Stimulated activated CD8-positive, alpha-beta memory T cell treated with anti-CD3 and anti-CD28 coated beads, Interleukin-4, amount 100 ng/mL, for 1 hour (primary cell): ENCODE measurements at places on chromosomes 2 and 18.

DNA sequence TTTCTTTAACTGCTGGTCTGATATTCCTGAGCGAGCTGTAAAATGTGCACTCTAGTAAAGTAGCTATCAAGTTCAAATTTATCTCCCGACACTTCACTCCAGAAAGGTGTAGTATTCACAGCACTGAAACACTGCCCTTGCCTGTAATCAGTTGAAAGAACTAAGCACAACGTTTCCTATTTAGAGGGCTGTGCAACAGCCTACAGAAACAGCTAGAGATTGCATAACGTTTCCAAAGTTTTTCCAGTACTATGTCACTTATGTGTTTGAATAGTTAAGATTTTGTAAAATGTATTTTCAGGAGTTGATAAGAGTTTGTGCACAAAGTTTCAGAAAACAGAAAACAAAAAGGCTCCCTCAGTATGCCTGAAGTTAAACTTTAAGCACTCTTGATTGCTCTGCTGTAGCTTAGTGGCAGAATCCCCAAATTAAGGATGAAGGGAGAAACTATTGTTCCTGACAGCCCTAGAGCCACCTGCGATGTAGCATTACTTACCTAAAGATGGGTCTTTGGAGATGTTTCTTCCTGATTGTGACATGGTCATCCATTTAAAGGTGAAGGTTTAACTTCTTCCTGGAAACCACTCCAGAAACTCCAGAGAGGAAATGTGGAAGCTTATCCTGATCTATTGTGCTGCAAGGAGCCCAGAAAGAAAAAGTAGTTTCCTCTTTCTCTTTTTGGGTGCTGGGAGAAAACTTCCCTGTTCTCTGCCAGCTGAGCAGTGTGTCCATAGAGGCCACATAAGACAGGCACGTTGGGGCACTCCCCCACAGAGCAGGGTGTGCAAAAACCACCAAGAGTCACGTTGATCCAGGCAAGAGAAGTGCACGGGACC is 536 bp downstream of the PDE1A start:
- DNase-seq = no peak

GRCh38 chr2:82234283-82234874 is 1929.8 kb upstream of the LRRTM1 start:
- DNase-seq = no peak

DNA sequence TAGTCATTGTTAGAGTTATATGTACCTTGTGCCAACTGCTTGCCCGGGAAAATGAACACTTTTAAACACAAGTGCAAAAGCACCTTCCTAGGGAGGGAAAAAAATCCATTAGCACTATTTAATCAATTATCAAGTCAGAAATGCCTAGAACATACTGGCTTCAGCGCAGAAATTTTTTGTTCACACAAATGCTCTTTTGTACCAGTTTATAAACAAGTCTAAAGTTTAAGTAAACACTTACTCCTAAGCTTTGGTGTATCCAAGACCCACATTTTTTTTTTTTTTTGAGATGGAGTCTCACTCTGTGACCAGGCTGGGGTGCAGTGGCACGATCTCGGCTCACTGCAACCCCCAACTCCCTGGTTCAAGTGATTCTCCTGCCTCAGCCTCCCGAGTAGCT is 30.6 kb downstream of the GFPT1 start:
- DNase-seq = no peak

GRCh38 chr2:85801871-85802270 is 48.1 kb downstream of the ATOH8 start:
- DNase-seq = no peak

- peak; percentile 95 for DNase-seq
Observed at GRCh38 chr2:241701399-241702154, at the start of gene ING5. Gene ING5, plus strand, starts transcription at chr2:241702039. Its CDS starts 27 bp downstream, at chr2:241702066.

- no peak for DNase-seq
Observed at GRCh38 chr2:232885264-232885961, 15.3 kb downstream of the SNORC start.

DNA sequence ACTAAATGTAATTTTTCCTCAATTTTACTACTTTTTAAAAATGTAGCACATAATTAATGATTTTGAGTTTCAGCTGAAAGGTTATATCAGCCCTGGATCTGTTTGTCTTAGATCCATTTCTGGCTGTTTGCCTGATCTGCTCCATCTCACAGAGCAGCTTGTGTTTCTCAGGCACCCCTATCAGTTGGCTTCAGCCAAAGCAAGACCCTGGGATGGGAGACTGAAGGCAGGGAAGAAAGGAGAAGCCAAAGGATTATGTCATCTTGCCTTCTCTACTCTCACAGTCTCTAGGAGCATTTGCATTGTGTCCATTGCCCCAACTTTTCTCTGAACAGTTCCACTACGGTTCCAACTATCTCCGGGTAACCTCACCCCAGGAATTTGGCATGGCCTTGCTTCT is 110.5 kb downstream of the CCDC148 start:
- DNase-seq = no peak

DNA sequence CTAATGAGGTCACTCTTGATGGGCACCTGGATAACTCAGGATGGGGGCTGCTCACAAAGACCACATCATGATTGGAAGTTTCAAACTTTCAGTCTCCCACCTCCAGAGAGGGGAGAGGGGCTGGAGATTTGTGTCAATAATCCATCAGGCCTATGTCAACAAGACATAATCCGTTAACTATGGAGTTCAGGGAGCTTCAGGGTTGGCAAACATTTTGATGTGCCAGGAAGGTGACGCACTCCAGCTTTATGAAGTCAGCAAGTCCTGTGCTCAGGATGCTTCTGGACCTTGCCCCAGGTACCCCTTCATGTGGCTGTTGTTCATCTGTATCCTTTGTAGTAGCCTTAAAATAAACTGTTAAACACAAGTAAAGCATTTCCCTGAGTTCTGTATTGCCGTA is 19.0 kb downstream of the SKA1 start:
- no peak for DNase-seq

- no peak for DNase-seq
Observed at GRCh38 chr2:12083713-12084419, 337.4 kb downstream of the LPIN1 start.

DNA sequence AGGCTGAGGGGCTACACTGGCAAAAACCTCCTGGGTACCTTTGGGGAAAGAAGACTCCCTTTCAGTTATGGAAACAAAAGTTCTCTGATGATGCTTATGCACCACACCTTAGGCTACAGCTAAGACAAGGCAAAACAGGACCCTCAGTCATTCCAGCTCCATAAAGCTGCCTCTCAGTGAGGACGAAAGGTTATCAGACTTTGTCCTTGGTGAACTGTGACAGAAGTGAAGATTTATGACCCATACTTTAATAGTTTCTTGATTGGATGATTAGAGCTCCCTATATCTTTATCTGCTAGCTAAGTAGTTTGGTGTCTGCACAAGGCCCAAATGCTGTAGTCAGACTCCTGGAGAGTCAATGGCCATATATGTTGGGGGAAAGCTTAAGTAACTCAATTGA is 40.6 kb upstream of the SPRED2 start:
- DNase-seq = no peak

- no peak for DNase-seq
Observed at GRCh38 chr18:331221-331821, 63.5 kb upstream of the THOC1 start.

DNA sequence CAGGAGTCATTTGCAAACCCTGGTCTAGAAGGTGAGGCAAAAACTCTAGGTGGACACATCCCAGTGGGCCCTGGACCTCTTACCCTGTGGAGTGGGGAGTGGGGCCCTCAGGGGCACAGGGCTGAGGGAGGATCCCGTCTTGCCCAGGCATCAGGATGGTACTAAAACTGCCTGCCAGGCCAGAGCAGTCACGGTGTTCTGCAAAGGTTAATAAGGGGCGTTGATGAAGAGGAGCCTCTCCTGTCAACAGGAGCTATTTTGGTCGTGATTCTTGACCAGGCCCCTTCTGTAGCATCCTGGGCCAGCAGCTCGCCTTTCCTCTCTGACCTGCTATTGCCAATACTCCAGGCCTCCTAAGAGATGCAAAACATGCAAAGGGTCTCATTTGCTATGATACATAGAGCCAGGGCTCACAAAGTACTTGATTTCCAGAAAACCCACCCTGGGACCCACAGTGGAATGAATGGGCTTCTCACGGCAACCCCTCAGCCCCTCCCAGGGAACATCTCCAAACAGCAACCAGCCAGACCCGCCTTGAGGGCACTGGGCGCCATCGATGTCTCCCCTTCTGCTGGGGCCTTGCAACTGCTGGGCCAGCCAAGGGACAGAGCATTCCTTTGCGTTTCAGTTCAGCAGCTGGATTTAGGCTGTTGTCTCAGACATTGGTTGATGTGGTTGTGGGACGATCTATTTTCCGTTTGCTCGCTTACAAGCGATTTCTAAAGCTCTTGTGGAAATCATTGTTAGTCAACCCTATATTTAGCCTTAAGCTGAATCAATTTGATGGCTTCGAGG is 111.1 kb downstream of the PDCL3 start:
- no peak for DNase-seq

DNA sequence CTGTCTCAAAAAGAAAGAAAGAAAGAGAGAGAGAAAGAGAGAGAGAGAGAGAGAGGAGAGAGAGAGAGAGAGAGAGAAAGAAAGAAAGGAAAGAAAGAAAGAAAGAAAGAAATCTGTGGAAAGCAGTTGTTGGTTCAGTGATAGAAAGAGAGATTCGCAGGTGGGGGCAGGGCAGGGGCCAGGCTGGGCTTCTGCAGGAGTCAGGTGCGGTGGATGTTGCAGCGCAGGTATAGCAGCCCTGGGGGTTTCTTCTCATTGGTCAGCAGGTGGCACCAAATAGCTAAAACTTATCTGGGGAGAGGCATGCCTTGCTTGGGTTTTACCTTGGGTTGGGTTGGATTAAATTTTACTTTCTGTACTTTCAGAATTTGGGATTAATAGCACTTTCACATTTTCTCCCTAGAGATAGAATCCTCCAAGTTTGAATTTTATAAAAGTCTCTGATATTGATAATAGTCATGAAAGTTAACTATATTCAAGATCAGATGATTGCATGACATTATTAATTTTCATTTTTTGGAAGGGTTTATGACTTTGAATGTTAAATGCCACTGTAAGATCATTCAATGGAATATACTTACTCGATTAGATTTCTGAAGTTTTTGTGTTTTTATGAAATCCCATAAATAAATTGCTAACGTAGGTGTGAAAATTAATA is 66.6 kb downstream of the SPTBN1 start:
- DNase-seq = peak; percentile 37

DNA sequence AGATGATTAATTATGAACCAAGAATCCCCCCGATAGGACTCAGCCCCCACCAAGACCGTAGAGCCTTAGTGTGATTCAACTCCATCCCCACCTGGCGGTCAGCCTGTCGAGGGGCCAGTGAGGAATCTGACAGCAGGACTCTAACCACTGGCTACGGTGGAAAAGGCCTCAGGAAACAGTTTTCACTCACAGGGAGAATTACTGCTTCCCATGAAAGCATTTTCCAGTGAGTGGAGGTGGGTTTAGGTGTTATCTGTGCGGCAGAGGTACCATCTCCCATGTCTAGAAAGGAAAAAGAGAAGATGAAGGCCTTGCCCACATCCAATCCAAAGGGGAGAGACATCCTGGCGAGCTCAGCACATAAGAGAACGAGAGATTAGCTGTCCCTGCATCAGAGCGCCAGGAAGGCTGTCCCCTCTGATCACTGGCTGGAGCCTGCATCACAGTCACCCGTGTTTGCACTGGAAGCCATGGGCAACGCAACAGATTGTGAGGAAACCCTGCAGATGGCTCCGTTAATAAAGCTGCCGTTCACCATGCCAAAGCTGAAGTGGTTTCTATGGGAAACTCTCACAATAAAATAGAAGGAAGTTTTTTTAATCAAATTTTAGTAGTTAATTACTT is 22.3 kb downstream of the COX7A2L start:
- DNase-seq = no peak

- DNase-seq = no peak
Observed at GRCh38 chr2:29056452-29056851, 17.9 kb downstream of the PCARE start.

DNA sequence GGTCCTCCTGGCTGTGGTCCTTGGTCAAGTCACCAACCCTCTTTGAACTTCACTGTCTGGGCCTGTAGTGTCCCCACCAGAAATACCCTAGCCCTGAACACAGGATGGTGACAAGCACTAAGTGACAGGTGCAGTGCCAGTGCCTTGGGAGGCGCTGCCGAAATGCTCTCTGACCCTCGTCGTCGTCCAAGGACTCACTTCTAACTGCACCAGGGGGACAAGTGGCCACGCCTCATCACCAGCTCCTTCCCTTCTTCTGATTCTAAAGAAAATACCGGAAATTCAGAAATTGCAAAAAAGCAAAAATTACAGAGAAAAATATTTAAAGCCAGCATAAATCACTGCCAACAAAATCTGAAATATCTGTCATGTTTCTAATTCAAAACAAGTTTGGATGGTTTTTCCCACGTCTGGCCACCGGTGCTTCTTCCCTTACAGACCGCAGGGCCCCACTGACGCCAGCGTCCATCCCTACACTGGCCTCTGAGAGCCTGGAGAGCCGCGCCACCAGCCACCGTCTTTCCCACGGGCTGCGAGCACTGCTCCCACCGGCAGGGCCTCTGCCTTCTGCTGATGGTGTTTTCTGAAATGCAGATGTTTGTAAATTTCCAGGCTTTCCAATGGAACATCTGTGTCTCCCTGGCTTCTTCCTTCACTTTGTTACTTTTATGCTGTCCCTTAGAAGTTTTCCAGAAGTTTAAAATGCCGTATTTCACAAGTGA is 37.4 kb upstream of the GPC1 start:
- DNase-seq = no peak

DNA sequence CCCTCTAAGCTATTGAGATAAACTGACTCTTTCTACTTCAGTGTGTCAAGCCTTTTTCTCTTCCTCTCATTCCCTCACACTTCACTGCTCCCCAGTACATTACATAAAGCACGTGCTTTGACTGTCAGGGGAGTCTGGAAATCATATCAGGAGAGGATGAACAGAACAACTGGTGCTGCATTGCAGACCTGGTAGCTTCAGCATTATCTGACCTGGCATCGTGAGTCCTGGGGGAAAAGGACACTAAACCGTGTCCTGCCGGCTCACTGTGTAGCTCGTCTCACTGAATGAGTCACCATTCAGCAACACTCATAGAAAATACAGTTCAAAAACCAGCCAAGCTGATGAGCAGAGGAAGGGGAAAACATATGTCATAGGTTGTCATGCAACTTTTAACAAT is 108.5 kb upstream of the UNC80 start:
- no peak for DNase-seq

DNA sequence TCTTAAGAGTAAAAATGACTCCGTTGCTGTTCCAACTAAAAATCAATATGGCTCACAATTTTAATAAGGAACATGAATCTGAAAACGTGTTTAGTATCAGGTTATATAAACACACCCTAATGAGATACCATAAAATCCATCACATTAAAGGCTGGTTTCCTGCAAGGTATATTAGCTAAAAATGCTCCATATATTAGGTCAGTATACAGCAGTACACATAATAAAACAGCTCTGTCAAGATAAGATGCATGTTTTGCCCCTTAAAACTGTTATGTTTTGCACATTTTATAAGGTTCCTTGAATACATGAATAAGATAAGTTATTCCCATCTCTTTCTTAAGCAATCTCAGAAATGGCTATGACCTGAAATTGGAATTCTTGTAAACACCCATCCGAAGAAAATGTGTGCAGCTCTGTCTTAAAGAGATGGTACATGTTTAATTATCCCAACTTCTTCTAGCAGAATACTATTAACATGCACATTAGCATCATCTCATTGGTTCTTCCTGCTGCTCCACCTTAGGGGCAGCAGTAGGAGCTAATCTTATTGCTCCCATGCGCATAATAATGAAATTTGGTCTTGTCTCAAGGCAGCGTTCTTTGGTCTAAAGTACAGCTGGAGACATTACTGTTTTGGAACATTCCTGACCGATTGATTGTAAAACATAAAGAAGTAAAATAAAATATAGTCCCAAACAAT is 836.1 kb upstream of the FANCL start:
- no peak for DNase-seq

- no peak for DNase-seq
Observed at GRCh38 chr2:66805016-66805865, 370.3 kb downstream of the MEIS1 start.
